Activated naive CD4-positive, alpha-beta T cell treated with anti-CD3 and anti-CD28 coated beads, Interleukin-2, amount 10 ng/mL, durations not matched to agents 5 hours and 36 hours (primary cell): ENCODE measurements at places on chromosomes 16 and 17. TPM values are rescaled to one million over a fixed set of nuclear protein-coding genes. Genes with fewer than 3 reads are reported as not detected.

Gene KLHL10
- total RNA-seq: not detected

Gene ZPBP2
- total RNA-seq: not detected

Gene C16orf92
- not detected for total RNA-seq

Gene WIPF2
- total RNA-seq: 25.5 TPM

Gene SYNGR2
- total RNA-seq: 61.5 TPM

Gene MEOX1
- 16.2 TPM for total RNA-seq

Gene ZNF764
- 18.5 TPM for total RNA-seq

Gene PRDM7
- not detected for total RNA-seq

Gene SMCR8
- total RNA-seq: 26.2 TPM
